CD4-positive, alpha-beta T cell treated with Interferon gamma for 1 hour (primary cell): ENCODE measurements at places on chromosomes 3 and 15.

DNA sequence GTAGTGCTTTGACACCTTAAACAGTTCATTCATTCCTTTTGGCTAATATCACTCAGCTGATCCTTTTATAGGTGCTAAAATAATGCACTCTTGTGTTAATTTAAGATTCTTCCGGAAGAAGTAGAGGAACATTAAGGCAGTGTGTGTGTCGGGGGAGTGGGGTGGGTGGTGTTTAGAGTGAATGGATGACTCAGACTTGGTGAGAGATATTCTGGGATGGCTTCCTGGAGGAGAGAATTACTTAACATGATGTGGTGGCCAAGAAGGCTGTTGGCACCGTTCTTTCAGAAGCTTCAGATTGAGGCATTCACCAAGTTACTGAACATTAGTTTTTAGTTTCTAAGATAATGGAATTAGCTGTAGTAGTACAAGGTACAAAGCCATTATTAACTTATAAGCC, 125.6 kb upstream of the ROPN1 start:
- no peak for DNase-seq

DNA sequence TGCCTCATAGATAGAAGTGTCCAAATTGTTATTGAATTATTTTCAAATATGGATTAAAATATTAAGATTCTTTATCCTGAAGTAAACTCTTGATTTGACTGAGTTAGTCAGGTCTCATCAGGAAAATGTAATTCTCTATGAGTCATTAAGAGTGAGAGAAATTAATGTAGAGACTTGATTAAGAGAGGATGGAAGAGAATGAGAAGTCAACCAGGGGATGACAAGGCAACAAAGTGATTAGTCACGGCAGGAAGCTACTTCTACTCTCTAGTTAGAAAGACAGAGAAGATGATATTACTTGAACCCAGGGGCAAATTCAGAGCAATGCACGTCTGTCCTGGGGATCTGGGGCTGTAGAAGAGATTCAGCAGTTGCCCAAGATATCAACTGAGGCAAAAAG, 202.5 kb downstream of the LSAMP start:
- no peak for DNase-seq

DNA sequence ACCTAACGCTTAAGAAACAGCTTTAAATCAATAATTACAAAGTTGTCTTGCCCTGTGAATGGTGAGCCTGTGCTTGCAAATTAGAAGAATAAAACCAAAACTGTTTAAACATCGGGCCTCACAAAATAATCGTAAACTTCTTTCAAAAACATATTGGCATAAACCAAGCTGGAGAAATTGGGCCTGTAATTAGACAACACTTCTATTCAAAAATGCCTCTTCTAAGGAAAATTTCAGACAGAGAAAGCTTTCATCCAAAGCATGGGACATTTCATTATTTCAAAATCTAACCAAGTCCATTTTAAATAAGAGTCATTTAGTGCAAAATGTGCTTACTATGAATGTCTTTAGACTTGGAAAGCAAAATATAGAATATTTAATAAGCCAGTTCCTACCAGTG, 35.5 kb upstream of the GNB4 start:
- no peak for DNase-seq

GRCh38 chr15:36626984-36627383, 47.6 kb downstream of the CDIN1 start:
- DNase-seq = no peak

- DNase-seq = no peak
Measured at GRCh38 chr3:68436619-68437401, 495.5 kb downstream of the TAFA4 start.

GRCh38 chr15:74129586-74130154, 716 bp upstream of the ISLR2 start:
- no peak for DNase-seq

DNA sequence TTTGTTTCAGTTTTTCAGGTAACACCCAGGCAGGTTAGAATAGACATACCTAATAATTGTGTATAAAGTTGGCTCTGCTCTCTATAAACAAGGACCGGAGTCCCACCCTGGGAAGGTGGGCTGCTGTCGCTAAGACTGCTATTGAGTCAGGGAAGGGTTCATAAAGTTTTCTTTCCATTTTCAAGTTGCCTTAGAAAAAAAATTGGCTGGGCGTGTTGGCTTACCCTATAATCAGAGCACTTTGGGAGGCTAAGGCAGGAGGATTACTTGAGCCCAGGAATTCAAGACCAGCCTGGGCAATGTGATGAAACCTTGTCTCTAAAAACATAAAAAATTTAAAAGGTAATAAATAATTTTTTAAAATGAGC, 11.3 kb upstream of the PIAS1 start:
- no peak for DNase-seq

DNA sequence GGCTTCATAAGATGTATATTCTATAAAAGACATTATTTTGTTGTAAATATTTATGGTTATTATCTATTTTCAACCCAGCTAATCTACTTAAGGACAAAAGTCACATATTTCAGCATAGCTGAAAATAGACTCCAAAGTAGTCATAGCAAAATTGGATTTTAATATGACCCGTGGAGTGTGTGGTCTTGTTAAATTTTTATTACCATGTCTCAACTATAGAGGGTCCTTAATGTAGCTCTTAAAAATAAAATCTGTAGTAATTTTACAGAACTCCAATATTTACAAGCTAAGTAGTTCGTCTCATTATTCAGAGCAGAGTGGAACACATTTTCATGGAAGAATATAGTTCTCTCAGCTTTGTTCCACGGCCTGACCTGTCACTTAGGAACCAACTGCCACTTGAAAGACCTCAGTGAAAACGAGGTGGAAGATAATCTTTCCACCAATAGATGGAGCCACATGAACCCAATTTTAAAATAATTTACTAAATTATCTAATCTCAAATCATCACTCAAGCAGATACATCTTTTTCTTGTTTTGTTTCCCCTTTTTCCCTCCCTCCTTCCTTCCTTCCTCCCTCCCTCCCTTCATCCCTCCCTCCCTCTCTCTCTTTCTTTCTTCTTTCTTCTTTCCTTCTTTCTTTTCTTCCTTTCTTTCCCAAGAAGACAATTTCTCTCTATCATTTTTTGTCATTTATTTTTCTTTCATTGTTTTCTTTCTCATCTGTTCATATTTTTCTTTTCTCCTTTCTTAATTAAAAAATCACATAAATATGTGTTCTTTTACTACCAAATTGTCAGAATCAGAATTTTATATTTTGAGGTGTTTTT, 97.2 kb downstream of the CLDN1 start:
- DNase-seq = no peak

GRCh38 chr15:85312486-85312885, 67.9 kb upstream of the AKAP13 start:
- peak; percentile 42 for DNase-seq

DNA sequence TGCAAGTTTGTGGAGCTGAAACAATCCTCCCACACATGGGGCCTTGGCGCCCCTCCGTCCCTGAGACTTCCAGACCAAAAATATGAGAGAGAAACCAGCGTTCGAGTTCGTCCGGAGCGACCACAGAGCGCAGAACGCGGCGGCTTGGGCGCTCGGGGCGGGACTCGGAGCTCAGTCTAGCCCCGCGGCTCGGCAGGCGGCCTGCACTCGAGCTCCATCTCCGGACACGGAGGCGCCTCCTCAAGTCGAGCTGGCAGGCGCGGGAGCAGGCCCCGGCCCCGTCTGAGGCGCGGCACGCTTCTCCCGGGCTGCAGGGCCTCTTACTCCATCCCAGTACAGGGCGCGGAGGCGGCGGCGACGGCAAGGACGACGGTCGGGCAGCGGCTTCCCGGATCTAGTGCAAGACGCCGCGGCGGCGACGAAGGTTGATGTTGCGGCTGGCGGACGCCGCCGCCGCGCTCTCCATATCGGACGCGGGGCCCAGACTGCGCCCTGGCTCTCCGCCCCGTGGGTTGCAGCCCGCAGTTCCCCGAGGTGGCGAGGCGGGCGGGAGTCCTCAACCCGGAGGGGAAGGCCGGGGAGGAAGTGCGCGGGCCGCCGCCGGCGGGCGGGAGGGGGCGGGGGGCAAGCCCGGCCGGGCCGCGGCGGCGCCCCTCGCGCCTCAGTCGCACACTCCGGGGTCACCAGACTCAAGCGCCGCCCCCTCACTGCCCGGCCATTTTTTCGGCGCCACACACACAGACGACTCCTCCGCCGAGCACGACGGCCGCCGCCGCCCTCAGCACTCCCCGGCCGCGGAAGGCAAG, 674 bp downstream of the MSL2 start:
- peak; percentile 89 for DNase-seq

DNA sequence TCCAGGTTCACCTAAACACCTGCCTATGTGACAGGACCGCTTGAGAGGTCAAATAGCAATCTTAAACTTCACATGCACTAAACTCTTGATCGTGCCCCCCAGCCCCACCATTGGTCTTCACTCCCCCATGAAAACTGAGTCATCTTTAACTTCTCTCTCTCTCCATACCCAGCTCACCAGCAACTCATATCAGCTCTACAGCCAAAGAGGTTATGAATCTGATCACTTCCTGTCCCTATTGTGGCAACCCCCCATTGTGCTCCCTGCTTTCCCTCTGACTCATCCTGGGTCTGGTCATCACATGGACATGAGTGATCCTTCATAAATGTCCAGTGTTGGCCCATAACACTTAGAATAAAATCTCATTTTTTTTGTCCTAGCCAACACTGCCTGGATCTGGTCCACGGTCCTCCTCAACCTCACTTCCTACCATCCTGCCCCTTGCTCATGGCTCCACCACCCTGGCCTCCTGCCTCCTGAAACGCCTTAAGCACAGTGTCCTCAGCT, 103.4 kb upstream of the HACD2 start:
- no peak for DNase-seq

DNA sequence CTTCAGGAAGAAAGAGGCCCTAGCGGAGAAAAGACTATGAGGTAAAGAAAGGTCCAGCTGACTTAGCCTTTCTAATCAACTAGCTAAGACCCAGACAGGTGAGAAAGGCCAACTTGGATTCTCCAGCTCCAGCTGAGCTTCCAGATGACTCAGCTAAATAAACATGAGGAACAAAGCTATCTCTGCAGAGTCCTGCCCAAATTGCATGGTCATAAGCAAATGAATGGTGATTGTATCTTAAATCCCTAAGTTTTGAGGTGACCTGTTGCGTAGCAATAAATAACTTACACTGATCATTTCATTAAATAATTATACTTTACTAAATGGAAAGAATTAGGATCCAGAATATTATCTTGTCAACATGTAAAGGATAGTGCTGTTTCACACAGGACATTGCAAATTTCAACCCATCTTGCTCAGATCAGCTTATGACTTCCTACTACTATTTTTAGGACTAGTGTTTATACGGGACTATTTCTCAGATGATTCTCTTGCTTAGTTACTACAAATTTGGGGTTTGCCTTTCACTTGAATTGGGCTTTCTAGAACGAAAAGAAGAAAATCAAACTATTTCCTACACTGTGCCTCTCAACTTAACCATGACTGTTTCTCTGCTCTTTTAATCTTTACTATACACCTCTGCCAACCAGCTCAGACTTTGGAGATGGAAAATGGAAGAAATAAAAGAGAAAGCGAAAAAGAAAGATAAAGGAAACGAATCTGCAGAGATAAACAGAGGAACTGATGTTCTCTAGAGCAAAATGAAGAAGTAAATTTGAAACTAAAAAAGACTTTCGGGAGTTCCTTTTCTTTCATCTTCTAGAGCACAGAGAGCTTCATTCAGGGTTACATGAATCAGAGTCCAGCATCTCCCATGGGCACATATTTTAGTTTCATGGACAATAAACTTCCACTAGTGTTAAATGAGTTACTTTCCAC, 6.6 kb upstream of the ADGRG7 start:
- DNase-seq = no peak

DNA sequence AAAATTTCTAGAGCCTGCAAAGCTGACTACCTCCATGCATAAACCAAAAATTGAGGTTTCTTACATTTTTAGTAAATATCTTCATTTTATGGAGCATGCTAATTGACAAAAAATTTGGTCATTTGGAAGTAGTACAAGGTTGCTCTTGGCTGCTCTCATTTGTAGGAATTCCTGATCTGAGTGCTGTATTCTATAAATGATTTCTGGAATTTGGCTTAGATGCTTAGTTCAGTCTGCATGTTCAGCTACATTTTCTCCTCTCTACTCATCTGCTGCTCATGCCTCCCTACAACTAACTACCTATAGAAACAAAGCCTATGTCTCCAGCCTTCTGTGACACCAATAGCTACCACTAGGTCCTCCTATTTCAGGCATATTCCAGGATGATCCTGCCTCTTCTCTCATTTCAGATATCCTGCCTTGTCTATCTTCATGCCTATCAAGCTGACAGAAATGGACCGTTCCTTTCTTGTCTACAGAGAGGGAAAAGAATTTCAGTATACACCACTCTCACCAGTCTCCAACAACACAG, 901.1 kb downstream of the TBL1XR1 start:
- DNase-seq = no peak

DNA sequence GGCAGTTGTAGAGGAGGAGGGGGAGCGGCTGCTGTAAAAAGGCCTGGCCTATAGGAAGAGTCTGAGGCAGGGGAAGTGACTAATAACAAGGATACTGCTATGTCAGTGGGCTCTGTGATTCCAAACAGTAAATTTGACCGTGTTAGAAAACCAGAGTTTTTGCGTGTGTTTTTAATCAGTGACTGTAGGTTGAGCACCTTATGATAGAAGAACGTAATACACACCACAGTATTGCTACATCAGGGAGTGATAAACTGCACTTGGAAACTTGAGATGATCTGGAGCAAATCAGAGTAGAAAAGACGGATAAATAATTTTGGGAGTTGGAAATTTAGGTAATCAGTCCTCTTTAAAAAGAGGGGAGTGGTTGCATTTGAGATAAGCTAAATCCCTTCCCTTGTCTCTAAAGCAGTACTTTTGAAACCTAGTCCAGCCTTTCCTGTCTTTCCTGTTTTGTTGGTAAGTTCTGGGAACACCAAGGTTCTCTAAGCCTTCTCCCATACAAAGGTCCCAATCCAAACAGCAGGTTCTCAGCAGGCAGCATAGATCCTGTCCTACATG, 130.5 kb upstream of the NR2E3 start:
- DNase-seq = no peak

DNA sequence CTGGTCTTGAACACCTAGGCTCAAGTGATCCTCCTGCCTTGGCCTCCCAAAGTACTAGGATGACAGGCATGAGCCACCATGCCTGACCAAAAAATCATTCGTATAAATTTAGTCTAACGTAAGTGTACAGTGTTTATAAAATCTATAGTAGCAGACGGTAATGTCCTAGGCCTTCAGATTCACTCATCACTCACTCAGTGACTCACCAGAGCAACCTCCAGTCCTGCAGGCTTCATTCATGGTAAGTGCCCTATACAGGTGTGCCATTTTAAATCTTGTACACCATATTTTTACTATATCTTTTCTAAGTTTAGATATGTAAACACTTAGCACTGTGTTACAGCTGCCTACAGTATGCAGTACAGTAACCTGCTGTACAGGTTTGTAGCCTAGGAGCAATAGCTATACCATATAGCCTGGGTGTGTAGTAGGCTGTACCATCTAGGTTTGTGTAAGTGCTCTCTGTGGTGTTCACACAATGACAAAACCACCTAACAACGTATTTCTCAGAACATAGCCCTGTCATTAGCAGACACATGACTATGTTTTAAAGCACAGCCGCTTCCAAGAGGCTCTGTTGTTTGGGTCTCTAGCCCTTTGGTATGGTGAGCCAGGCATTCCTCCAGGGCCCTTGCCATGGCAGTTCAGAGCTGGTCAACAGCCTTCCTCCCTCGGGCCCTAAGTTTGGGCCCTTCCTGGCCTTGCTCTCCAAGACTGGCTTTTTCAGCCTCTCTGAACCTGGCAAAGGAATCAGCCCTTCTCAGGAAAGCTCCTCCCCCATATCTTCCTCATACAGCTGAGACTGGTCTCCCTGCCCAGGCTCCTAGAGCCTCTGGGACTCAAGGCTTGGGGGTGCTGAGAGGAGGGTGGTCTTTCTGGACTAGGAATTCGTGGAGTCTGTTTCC, 1.9 kb upstream of the CCDC9B start:
- no peak for DNase-seq
